Liver (tissue), 10 donors: ENCODE measurements at places on chromosomes 4 and X. TPM values are rescaled to one million over a fixed set of nuclear protein-coding genes. Genes with fewer than 3 reads are reported as not detected.

Gene XKRX
- under 0.01 TPM for total RNA-seq

- DNase-seq, result no peak
These were observed 67.4 kb upstream of the CITED1 start for GRCh38 chrX:72373136-72373535.

- DNase-seq, result no peak
These were observed 170.9 kb downstream of the FRMPD4 start for GRCh38 chrX:12309040-12309743.

DNA sequence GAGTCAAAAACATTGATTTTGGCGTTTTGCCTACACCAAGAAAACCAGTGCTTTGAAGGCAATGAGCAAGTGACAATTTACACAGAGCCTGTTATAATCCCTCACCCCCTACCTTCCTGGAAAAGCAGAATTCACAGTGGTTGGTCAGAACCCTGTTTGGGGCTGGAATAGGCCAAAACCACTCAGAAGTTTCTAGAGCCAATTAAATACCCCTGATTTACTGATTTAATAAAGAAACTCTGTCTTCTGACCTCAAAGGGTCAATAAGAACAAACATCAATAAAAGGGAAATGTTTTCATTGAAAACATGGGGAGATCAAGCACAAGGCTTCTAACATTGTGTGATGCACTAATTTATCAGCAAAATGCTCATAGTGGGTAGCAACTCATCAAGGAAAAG, 116.3 kb downstream of the UNC5C start:
- no peak for DNase-seq

- no peak for DNase-seq
These were observed 21.6 kb upstream of the UBA1 start for GRCh38 chrX:47171996-47172395.
